ENCODE measurements at places on chromosomes 6 and 20. TPM values are rescaled to one million over a fixed set of nuclear protein-coding genes. Genes with fewer than 3 reads are reported as not detected.
A peak's percentile ranks its signal among the peaks of the same experiment; 100 is the strongest.

Gene GPR63
- total RNA-seq = 0.85 TPM

Gene GGTLC1
- total RNA-seq = not detected

Gene LINC00237
- not detected for total RNA-seq

Gene HLA-DRB1
- 4.2 TPM for total RNA-seq

- peak overlapping the region; percentile 43 for H3K4me3 ChIP-seq
- H3K36me3 ChIP-seq = no peaks in the 10 kb centered on the region
- no peak for DNase-seq
- H3K27me3 ChIP-seq = peaks cover 3% of the 10 kb centered on the region
Measured at GRCh38 chr6:14210077-14210476, 92.5 kb downstream of the CD83 start.

DNA sequence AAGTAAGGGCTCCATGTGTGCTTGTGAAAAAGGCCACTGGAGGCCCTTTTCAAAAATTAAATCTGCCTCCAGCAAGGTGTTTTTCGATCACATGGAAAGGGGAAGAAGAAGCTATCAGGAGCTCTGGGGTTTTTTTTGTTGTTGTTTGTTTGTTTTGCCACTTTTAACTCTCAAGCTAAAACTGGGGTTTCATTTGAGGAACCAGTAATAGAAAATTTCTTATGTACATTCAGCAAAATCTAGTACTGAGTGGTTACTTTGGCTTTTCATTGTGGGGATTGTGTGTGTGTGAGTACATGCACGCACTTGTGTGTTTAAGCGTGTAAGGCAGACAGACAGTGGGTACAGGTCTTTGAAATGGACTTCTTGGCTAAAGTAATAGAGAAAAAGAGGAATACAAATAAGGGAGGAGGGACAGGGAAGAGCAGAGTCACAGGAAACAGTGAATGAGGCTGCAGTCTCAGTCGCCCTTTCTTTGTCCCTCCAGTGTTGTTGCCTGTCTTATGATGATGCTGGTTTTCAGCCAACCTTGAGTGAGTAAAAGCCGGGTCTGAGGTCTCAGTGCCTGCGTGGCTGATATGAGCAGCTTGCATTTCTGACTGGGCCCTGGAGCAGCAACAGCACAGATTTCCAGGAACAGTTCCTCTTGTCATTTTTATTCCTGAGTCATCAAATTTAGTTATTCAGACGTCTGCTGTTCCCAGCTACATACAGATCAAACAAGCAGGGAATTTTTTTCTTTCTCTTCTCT, 26.2 kb downstream of the SLC16A10 start:
- H3K4me1 ChIP-seq = peaks cover 36% of the 10 kb centered on the region
- DNase-seq = peak; percentile 36
- H3K36me3 ChIP-seq = peaks cover 25% of the 10 kb centered on the region

- peaks cover 16% of the 10 kb centered on the region for H3K4me1 ChIP-seq
- H3K27me3 ChIP-seq = no peaks in the 10 kb centered on the region
- H3K27ac ChIP-seq = no peak overlapping the region
- no peak for DNase-seq
Measured at GRCh38 chr6:88008831-88009231, 38.8 kb upstream of the SPACA1 start.

GRCh38 chr6:43786664-43787329, 16.8 kb downstream of the VEGFA start:
- H3K4me3 ChIP-seq = no peak overlapping the region
- H3K27me3 ChIP-seq = no peaks in the 10 kb centered on the region
- no peak for DNase-seq
- H3K27ac ChIP-seq = no peak overlapping the region
- H3K4me1 ChIP-seq = no peaks in the 10 kb centered on the region

DNA sequence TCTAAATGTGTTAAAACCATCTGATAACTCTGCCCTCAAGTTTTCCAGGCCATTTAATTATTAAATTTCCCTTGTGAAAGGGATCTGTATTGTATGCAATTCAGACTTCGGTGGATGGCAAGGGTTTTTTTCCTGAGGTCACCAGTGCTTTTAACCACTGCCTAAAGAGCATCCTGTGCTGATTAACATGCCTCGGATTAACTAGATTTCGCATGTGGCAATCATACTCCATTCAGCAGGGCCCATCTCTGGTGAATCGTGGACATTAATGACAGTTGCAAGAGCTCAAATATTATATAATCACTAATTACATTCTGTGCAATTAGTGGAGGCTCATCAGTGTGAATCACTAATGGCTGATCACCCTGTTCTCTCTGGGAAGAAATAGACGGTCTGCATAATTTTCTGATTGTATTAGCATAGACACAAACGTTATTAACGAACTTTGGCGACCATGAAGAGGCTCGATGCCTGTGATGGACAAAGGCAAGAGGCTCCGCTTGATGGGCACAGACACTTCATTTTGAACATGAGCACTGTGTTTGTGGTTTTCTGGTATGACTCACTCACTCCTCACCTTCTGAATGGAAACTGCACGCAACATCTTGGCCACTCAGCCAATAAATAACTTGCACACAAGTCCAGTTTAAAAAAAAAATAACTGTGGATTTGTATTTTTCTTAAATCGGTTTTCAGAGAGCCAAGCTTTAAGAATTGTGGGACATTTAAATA, 31.4 kb downstream of the LINC00237 start:
- H3K36me3 ChIP-seq = no peaks in the 10 kb centered on the region
- DNase-seq = no peak
- no peaks in the 10 kb centered on the region for H3K4me1 ChIP-seq
- H3K27me3 ChIP-seq = peaks cover 20% of the 10 kb centered on the region
- H3K4me3 ChIP-seq = no peak overlapping the region
- H3K27ac ChIP-seq = no peak overlapping the region

DNA sequence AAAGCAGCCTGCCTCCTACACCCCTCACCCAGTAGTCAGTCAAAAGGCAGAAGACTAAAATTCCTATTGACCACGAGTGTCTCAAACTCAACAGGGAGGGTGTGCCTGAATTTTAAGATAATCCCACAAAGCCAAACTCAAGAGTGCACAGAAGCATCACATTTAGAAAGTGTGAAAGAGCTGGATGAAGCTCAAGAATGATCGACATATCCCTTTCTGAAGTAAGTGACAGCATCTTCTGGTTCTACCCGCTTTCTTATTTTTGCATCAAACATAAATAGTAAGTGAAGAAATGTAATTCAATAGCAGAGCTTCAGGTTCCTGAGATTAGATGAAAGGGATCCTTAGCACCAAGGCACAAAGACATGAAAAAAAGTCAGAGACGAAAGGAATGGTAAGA, 64.5 kb upstream of the BACH2 start:
- no peak overlapping the region for H3K4me3 ChIP-seq
- H3K4me1 ChIP-seq = peaks cover 11% of the 10 kb centered on the region
- no peaks in the 10 kb centered on the region for H3K27me3 ChIP-seq
- no peak overlapping the region for H3K27ac ChIP-seq
- H3K36me3 ChIP-seq = no peaks in the 10 kb centered on the region

GRCh38 chr6:156752666-156753301, 24.4 kb upstream of the ARID1B start:
- H3K36me3 ChIP-seq = no peaks in the 10 kb centered on the region
- DNase-seq = no peak
- no peak overlapping the region for H3K27ac ChIP-seq
- no peaks in the 10 kb centered on the region for H3K4me1 ChIP-seq
- no peak overlapping the region for H3K4me3 ChIP-seq

- H3K4me3 ChIP-seq = no peak overlapping the region
- no peak overlapping the region for H3K27ac ChIP-seq
- H3K27me3 ChIP-seq = no peaks in the 10 kb centered on the region
- H3K4me1 ChIP-seq = peaks cover 30% of the 10 kb centered on the region
- peaks cover 8% of the 10 kb centered on the region for H3K36me3 ChIP-seq
Measured at GRCh38 chr6:110781522-110782214, 33.6 kb downstream of the CDK19 start.

DNA sequence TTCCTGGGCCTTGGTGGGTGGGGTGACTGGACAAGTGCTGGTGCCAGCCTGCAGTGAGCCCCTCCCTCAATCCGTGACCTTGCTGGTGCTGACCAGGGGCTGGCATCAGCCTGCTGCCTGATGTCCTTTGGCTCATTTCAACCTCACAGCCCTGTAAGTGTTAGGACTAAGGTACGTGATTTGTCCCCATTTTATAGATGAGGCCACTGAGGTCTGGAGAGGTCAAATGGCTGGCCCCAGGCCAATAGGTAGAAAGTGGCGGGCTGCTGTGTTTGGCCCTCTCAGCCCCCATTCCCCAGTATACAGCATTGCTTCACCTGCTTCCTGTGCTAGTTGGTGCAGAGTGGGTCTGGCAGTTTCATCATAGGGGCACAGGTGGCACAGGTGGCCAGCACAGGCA, 20.1 kb downstream of the EFCAB8 start:
- no peak for DNase-seq
- H3K36me3 ChIP-seq = no peaks in the 10 kb centered on the region
- no peak overlapping the region for H3K4me3 ChIP-seq
- H3K27ac ChIP-seq = no peak overlapping the region
- no peaks in the 10 kb centered on the region for H3K27me3 ChIP-seq

DNA sequence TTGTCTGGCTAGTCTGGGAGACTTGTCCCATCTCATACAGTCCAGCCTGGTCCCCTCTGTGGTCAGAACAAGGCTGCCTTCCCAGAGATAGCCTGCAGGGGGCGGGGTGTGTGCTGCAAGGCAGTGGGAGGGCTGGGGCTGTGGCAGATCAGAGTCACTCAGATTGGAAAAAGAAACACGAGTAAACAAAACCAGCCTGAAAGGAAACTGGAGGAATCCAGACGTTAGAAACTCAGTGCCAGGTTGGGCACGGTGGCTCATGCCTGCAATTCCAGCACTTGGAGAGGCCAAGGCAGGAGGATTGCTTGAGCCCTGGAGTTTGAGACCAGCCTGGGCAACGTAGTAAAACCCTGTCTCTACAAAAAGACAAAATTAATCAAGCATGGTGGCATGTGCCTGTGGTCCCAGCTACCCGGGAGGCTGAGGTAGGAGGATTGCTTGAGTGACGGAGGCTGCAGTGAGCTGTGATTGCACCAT, 20.2 kb downstream of the LEMD2 start:
- peaks cover 13% of the 10 kb centered on the region for H3K27me3 ChIP-seq
- H3K4me3 ChIP-seq = no peak overlapping the region
- DNase-seq = peak; percentile 70
- peaks cover 6% of the 10 kb centered on the region for H3K4me1 ChIP-seq

- no peak for DNase-seq
- H3K27ac ChIP-seq = no peak overlapping the region
- peaks cover 26% of the 10 kb centered on the region for H3K27me3 ChIP-seq
- no peak overlapping the region for H3K4me3 ChIP-seq
- no peaks in the 10 kb centered on the region for H3K36me3 ChIP-seq
- no peaks in the 10 kb centered on the region for H3K4me1 ChIP-seq
Measured at GRCh38 chr6:108186226-108186625, 20.4 kb downstream of the NR2E1 start.

GRCh38 chr6:139905404-139906052, 531.1 kb upstream of the CITED2 start:
- peaks cover 2% of the 10 kb centered on the region for H3K4me1 ChIP-seq
- no peaks in the 10 kb centered on the region for H3K36me3 ChIP-seq
- no peak overlapping the region for H3K4me3 ChIP-seq
- H3K27me3 ChIP-seq = peaks cover 12% of the 10 kb centered on the region

GRCh38 chr20:45157962-45158361, 16.7 kb upstream of the PI3 start:
- H3K4me3 ChIP-seq = no peak overlapping the region
- H3K27ac ChIP-seq = no peak overlapping the region
- peaks cover 2% of the 10 kb centered on the region for H3K36me3 ChIP-seq
- H3K27me3 ChIP-seq = peaks cover 35% of the 10 kb centered on the region

- H3K27ac ChIP-seq = no peak overlapping the region
- no peaks in the 10 kb centered on the region for H3K36me3 ChIP-seq
- H3K4me3 ChIP-seq = no peak overlapping the region
- DNase-seq = no peak
- H3K4me1 ChIP-seq = no peaks in the 10 kb centered on the region
- H3K27me3 ChIP-seq = no peaks in the 10 kb centered on the region
Measured at GRCh38 chr20:12014276-12014675, 96.6 kb downstream of the BTBD3 start.

DNA sequence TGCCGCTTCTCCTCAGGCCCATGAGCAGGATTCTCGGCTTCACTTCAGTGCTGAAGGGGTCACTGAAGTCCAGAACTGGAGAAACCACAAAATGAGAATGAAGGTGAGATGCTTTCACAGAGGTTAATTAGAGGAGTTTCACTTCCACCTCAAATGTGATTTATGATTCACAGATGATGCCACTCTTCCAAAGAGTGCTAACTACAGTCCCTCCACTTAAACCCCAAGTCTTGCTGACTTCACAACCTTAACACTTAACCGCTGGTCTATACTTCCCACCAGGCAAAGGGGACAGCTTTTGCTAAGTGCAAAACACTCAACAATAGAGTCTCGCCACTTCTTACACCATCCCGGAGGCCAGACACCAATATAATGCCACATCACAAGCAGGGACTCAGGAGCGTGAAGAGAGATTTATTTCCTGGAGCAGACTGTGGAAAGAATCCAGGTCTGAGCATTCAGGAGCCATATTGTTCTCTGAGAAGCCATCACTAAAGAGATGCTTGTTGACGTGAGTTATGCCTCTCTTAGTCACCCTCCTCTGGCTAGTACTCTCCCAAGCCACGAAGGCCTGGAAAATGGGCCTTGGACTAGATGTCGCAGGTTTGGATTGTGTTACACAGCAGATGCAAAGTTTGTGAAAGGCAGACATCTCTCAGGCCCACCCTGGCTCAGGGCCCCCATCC, 24.4 kb downstream of the RRAGD start:
- no peak for DNase-seq
- H3K4me1 ChIP-seq = peaks cover 7% of the 10 kb centered on the region
- no peaks in the 10 kb centered on the region for H3K27me3 ChIP-seq
- no peak overlapping the region for H3K4me3 ChIP-seq

DNA sequence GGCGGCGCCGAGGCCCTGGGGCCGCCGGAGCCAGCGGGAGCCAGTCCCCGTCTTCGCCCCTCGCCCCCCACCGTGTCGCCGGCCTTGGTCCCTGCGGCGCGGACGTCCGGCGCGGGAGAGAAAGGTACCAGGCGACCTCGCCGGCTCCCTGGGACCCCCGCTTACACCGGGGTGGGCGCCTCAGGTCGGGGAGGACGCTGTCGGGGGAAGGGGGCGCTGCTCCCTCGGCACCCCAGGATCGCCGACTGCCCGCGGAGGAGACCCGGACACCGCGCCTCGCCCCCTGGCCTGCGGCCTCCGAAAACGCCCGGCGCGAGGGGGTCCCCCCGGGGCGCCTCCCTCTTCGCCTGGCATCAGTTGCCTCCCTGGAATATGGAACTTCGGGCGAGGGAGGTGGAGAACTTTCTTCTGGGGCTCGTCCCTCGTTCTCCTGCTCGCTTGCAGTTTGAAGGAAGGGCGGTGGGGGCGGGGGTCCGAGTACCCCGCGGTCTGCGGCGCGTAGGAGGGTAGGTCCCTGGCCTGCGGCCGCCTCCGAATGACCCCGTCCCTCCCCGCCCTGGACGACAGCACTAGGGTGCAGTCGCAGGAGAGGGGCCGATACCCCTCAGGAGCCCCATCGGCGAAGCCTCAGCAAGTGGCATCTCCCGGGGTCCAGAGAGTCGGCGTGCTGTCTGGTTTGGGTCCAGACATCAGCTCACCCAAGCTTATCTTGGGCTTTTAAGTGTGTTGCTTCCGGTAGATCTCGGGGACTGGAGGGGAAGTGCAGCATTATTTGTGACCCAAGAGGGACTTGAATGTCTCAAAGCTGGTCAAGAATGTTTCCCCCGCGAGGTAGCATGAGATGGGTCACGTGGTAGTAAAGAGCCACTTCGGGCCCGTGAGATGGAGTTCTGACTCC, 549 bp downstream of the ANKRD6 start:
- H3K36me3 ChIP-seq = no peaks in the 10 kb centered on the region
- H3K4me1 ChIP-seq = peaks cover 15% of the 10 kb centered on the region
- H3K27me3 ChIP-seq = no peaks in the 10 kb centered on the region
- peak overlapping the region; percentile 23 for H3K27ac ChIP-seq
- DNase-seq = peak; percentile 13
- peak overlapping the region; percentile 72 for H3K4me3 ChIP-seq
